Lung microvascular endothelial cell (primary cell): ENCODE measurements at places on chromosomes 12 and 14. TPM values are rescaled to one million over a fixed set of nuclear protein-coding genes. Genes with fewer than 3 reads are reported as not detected.

Gene ZNF384
- total RNA-seq = 6.3 and 8.5 TPM in 2 replicates

Gene USP44
- total RNA-seq = 0.87 and 1.8 TPM in 2 replicates

Gene KRT71
- not detected in 2 replicates for total RNA-seq

Gene HSPA2
- 1.7 and 3.0 TPM in 2 replicates for total RNA-seq

Gene CCND2
- 80.6 and 141 TPM in 2 replicates for total RNA-seq
